Stimulated activated CD4-positive, alpha-beta T cell treated with anti-CD3 and anti-CD28 coated beads, Interleukin-4, amount 100 ng/mL, for 48 hours (primary cell): ENCODE measurements at places on chromosomes 16 and 17.

DNA sequence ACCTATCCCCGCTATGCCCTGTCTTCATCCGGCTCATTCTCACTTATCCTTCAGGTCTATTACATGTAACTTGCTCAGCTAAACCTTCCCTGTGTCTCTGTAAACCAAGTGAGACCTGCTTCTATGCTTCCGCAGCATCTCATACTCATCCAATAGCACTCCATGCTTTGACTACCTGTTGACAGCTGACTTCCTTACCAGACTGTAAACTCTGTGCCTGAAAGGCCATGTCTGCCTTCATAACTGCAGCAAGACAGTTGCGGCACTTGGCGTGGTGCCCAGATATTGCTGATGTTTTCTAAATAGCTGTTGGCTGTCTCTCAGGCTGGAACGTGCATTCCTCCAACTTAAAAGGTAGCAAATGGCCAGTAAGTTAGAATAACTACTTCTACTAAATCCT lies 1.8 kb upstream of the OR1E1 start:
- DNase-seq: no peak

DNA sequence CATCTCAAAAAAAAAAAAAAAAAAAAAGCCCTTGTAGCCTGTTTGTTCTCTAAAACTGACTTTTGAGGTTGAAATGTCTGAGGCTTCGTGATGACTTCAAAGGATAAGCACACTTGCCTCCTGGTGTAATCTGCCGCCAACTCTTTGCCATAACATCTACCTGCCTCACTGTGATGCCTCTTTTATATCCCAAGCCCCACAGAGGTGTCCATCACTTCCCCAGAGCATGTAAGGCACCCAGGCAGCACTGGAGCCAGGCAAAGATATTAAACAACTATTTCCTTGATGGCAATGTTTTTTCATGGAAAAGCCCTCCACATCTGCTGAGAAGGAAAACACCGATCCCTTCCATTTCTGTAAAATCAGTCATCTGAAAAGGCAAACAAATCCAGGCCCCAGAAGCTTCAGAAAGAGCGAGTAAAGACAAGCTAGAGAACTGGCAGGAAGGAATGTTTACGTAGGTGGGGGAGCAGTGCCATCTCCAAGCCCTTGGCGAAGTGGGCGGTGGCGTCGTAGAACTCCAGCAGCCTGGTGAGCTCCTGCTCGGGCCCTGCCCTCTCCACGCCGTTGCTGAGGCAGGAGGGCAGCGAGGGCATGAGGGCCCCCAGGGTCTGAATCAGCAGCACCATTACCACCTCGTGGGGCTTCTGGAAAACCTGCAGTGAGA lies 28.6 kb downstream of the COG7 start:
- no peak for DNase-seq

GRCh38 chr17:81911277-81911961 lies at the start of gene PCYT2:
TSS of gene PCYT2 (minus strand) at chr17:81911399. CDS start at chr17:81911355, 44 bp downstream.
- DNase-seq: peak; percentile 92

GRCh38 chr16:67481561-67482232 lies 740 bp upstream of the ATP6V0D1 start:
- peak; percentile 43 for DNase-seq

- DNase-seq: no peak
Observed at GRCh38 chr16:66620429-66620795, 15.9 kb downstream of the CMTM3 start.

DNA sequence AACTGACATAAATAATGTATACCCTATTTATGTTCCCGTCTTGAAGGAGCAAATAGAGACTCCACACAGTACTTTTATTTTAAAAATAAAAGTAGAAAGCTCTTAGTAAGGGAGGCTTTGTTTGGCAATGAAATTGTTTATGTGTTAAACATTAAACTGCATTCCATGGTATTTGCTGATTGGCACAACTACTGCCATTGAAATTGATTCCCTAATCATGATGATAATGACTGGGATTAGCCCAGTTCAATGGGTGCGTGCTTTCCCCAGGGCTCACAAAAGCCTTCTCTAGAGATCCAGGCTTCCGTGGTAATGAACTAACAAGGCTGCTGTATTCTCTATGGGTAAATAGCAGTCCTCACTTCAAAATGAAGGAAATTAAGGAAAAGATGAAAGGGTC lies 67.5 kb downstream of the GPRC5B start:
- no peak for DNase-seq

GRCh38 chr17:81434072-81434471 lies 38.8 kb downstream of the BAHCC1 start:
- no peak for DNase-seq

DNA sequence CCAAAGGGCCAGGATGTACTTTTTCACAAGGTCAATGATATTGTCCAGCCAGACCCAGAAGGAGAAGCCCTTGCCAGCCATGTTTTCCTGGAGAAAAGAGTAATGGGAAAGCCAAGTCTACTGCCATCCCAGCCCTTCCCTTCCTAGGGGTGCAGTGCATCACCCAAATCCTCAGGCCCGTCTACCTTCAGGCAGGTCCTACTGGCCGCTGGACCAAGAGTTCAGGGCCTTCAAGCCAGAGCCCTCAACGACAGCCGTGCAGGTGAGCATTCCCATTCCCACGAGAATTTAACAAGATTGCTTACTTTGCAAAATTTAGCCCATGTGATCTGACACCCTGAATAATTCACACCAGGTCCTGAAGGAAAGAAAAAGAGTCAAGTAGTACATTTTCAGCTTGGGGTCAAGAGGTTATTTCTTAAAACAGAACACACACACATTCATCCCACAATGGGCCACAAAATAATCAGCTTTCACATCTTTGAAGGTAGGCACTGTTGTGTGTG lies 35.0 kb downstream of the STAT5A start:
- DNase-seq: no peak

DNA sequence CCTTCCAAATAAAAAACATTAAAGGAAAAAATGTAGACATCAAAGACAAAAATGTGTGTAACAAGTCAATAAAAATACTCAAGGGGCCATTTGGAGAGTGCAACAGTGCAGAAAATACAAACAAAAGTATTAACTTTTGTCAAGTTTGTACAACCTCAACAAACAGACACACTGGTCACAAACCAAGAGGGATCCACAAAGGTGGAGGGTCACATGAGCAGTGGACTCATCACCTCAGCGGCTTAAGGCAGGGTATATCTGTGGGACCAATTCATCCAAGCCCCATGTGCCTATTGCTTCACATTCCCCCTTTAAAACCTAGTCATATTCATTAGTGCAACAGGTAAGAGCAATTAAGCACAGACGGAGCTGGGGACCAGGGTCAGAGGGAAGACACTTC lies 45.2 kb downstream of the DCUN1D3 start:
- DNase-seq: no peak

- no peak for DNase-seq
Observed at GRCh38 chr16:53781023-53781605, 77.2 kb downstream of the FTO start.

DNA sequence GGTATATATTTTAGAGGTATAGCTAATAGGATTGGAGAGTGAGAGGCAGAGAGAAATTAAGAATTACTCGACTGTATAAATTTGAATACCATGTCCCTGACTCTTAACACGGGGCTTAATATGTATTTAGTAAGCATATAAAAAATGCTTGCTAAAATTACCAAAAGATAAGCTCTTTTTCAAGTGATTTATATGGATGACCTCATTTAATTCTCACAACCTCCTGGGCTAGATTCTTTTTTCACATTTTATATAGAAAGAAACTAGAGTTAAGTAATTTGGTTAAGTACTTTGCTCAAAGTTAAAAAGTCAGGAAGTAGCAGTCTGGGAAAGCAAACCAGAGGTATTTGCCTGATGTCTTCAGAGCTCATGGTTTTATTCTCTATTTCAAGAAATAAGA lies 963.5 kb upstream of the SOX9 start:
- DNase-seq: no peak

DNA sequence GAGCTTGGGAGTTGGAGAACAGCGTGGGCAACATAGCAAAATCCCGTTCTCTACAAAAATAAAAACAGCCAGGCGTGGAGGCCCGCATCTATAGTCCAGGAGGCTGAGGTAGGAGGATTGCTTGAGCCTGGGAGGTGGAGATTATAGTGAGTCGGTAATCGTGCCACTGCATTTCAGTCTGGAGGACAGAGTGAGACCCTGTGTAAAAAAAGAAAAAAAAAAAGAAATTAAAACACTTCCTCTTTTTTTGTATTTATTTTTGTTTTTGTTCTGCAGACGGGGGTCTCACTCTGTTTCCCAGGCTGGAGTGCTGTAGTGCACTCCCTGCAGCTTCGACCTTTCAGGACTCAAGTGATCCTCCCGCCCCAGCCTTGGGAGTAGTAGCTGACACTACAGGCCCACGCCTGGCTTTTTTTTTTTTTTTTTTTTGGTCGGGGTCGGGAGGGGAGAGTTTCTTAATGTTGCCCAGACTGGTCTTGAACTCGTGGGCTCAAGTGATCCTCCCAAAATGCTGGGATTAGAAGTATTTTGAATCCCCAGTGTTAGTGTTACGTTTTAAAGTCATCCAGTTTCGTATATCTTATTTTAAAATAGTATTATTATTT lies 1.5 kb downstream of the IST1 start:
- no peak for DNase-seq

DNA sequence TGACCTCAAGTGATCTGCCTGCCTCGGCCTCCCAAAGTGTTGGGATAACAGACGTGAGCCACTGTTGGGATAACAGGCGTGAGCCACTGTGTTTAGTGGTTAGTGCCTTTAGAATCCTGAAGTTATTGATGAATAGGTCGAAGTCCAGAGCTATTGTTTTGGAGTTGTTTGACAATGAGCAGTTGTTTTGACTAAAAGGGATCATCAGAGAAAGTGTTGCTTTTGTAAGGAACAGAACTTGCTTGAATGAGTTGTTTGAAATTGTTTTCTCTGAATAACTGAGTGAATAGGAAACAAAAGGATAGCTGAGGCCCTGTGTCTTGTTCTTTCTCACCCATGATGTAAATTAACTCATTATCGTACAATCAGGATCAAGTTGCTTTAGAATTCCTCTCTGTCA lies 46.6 kb downstream of the PRPSAP2 start:
- DNase-seq: no peak

DNA sequence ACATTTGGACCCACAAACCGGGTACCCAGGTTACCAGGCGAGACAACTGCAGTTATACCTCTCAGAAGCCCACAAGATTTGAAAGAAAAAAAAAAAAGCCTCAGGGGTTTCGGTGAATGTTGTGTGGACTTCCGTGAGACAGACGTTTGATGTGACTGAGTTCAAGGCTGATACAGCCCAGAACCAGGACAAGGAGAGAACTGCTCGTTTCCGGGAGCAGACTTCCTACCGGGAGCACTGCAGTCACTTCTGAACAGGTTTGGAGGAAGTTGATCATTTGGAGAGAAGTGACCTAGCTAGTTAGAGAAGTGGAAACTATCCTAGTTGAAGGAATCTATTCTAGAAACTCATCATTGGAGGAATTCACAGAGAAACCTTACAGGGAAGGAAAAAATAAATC lies 847 bp downstream of the CKLF start:
- DNase-seq: no peak

DNA sequence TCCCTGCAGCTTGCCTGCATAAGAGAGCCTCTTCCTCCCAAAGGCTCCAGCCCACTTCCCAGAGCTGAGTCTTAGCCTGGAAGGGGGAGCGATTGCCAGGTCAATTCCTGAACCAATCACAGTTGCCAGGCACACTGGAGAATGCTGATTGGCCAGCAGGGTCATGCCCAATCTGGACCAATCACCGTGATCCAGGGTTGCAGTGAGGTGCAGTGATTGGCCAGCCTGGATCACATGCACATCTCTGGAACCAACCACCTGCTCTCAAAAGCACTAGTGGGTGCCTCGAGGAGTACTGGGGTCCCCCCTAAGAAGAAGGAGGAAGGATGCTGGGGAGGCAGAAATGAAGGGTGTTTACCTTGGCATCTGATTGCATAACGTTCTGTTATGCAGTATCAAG lies 18.4 kb downstream of the NAGPA start:
- no peak for DNase-seq

GRCh38 chr17:49843774-49844350 lies 4.0 kb downstream of the TAC4 start:
- DNase-seq: no peak

DNA sequence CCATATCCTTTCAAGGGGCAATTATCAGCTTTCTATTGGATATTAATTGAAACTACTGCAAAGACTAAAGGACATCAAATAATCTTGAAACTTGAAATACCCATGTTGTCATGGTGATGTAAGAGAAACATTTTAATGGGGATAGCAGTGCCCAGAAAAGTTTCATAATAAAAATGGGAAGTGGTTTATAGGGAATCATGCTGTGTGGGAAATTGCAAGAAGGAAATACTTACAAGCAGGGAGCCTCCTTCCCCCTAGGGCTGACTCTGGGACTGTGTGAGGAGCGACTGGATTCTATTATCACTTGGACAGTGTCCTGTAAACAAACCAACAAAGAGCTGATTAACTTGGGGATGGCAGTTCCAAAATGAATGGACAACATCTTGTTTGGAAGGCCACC lies 1393.1 kb upstream of the GOT2 start:
- no peak for DNase-seq

- DNase-seq: no peak
Observed at GRCh38 chr17:4074831-4075495, 67.9 kb downstream of the ZZEF1 start.

GRCh38 chr17:56690441-56691291 lies 97.2 kb downstream of the NOG start:
- DNase-seq: no peak

- DNase-seq: no peak
Observed at GRCh38 chr17:36048066-36048465, 16.0 kb upstream of the CCL18 start.

- no peak for DNase-seq
Observed at GRCh38 chr16:88884569-88885271, 18.3 kb upstream of the PABPN1L start.

DNA sequence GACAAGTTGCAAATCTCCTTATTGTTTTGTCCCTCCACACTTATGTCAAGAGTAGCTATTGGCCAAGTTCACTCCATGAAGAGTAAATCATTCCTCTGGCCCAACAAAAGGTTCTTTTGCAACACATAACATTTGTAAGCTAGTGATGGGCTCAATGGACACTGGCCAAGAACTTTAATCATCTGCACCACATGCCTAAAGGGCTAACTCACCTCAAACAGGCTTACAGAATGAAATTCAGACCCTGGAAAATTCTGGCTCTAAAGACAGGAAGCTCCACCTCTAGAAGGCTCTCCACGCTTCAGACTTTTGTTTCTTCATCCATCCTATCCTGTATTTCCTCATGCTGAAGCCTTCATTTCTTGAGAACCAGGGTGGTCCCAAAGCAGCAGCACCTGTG lies 10.9 kb upstream of the ANKFN1 start:
- no peak for DNase-seq

DNA sequence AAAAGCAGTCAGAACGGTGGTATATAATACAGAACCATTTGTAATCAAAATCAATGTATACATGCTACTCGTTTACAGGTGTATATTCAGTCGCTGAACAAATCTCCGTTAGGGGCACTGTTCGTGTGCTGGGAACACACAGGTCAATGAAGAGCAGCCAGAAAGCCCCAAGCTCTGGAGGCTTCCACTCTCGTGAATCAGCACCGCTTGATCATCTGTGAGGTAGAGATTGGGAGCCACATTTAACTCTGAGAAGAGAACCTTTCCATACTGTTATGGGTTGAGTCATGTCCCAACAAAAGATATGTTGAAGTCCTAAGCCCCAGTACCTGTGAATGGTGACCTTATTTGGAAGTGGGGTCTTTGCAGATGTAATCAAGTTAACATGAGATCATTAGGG lies 5.4 kb upstream of the CYTH1 start:
- no peak for DNase-seq
